ENCODE measurements at places on chromosomes 2 and 18.

GRCh38 chr2:134308474-134309385, 54.9 kb downstream of the MGAT5 start:
- DNase-seq = no peak

DNA sequence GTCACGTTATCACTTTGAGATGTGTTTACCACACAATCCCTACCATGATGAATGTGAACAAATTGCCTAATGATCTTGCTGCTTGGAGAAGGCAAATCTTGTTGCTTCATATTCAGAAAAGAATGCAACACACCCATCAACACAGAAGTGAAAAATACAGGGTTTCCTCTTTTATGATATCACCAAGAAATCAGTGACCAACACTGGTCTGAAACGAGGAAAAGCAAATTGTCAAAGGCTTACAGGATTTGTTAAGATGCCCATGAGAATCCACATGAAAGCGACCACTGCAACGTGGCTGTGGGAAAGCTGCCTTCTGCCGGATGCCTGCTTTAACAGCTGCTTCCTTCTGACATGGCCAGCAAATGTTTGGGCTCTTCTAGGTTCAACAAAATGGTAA, 397.6 kb upstream of the LRATD1 start:
- no peak for DNase-seq

DNA sequence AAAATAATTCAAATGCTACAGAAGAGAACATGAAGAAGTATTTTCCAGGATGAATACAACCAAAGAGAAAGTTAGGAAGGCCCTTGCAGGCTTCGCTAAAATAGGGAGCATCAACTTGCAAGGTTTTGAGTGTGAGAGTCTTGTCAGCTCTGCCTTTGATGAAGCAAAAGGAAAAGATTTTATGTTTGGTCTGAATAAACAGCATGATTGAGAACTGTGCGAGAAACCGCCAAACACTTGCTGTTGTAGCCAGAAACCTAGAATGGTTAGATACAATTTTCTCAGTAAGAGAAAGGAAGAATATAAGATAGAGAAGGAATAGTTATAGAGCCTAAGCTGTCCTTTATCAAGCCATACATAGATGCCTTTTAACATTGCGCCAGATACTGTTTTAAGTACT, 163.6 kb downstream of the L3MBTL4 start:
- DNase-seq = no peak

GRCh38 chr2:33421820-33422219, 54.6 kb upstream of the RASGRP3 start:
- no peak for DNase-seq

DNA sequence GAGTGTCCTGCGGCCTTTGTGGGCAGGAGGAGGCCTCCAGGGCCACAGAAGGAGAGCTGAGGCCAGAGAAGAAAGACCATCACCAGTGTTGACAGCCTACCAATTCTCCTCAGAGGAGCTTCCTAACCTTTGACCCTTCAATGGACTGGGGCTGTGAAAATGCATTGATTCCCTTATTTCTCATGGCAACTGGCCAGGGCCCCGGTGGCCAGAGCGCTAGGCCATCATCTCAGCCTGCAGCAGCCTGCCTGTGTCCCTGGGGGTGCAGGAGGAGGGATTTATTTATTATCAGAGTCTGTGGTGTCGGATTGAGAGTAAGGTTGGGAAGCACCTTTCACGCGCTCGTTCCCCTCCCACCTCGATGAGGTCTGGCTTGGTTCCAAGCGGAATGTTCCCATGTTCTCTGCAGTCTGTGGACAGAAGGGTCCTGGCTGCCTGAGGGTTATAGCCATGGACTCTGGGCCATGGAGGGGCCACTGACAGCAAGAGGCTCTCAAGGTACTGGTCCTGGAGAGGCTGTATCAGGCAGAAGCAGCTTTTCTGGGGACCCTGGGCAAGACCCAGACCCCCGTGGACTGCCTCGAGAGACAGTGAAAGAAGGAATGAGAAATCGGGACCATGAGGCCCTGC, 53.8 kb downstream of the CYP27C1 start:
- DNase-seq = no peak

DNA sequence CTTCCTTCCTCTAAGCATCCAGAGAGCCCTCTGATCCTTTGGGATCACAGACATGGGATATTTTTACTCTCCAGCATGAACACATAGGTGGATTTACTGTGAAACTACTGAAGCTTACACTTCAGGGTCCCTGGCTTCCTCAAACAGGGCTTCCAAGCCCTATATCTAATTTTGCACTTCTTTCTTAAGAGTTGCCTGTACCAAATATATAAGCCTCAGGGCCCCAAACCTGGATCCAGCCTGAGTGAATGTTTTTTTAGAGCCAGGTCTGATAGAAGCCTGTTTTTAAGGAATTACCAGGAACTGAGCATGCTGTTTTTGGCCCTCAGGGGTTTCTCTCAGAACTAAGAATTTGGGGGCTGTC, 13.2 kb upstream of the KCMF1 start:
- no peak for DNase-seq

GRCh38 chr18:8732442-8733360, 27.3 kb downstream of the MTCL1 start:
- no peak for DNase-seq

DNA sequence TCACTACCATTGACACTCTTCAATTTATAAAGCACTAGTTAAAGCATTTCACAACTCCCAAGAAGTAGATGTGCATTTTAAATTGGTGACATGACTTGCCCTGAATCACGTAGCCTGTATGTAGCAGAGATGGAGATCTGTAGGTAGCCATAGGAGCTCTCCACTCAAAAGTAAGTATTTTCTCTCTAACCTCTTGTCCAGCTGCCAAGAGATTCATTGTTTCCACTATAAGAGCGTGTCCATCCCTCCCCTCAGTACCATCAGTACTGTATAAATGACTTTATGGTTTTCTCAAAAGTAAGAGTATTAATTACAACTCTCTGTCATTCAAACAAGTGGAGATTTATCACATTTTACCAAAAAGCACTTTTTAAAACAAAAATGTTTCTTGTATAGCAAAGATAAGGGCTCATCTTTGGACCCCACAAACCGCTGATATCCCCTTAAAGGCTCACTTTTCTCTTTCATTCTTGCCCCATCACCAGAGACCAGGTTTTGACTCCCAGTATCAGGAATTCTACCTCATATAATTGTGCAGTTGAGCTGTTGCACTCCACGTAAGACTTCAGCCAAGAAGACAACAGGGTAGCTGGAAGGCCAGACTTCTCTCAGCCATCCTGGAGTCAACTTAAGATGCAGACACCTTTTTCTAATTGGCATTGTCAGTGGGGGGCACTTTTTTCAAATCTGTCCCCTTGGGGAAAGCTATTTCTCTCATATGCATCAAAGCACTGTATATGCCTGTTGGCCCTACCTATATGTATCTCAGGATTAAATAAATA, 78.0 kb upstream of the GALNT5 start:
- peak; percentile 28 for DNase-seq

DNA sequence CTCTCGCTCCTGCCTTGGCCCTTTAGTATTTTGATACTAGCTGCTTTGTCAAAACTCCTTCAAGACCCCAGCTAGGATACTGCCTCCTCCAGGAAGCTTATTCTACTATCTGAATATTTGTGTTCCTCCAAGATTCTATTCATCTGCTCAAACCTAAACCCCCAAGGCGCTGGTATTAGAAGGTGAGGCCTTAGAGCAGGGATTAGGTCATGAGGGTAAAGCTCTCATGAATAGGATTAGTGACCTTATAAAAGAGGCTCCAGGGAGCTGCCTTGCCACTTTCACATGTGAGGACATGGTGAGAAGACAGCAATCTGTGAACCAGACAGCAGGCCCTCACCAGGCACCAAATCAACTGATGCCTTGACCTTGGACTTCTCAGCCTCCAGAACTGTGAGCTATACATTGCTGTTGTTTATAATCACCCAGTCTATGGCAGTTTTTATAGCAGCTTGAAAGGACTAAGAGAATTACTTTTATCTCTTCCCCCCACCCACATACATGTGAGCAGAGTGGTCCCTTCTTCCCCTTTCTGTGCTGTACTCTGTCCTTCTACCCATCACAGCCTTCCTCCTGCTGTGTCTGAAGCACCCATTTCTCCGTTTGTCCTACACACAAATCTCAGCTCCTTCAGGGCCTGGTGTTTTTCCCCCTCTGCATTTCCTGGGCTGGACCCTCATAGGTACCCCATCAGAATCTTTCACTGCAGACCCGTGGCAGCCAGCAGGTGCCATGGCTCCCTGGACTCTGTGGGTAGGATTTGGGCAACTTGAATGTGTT, 54.5 kb downstream of the HS1BP3 start:
- DNase-seq = no peak

DNA sequence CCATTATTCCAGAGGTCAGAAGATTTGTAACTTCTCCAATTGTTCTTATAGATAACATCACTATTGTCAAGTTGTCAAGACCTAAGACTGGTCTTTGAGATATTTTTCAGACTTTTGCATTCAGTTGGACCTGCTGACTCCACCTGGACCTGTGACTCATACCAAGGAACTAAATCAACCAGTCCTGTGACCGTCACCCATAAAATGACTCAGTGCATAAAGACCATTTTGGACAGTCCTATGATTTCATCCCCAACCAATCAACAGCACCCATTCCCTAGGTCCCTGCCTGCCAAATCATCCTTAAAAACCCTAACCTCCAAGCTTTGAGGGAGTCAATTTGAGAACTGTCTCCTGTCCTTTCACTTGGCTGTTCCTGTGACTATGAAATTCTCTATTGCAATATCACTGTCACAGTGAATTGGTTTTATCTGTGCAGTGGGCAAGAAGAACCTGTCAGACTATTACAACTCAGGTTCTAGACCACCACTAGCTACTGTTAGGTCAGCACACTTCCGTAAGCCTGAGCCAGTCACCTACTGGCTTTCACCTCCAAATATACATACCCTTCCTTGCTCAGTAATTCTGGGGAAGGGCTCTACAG, 17.1 kb downstream of the DPP4 start:
- no peak for DNase-seq

DNA sequence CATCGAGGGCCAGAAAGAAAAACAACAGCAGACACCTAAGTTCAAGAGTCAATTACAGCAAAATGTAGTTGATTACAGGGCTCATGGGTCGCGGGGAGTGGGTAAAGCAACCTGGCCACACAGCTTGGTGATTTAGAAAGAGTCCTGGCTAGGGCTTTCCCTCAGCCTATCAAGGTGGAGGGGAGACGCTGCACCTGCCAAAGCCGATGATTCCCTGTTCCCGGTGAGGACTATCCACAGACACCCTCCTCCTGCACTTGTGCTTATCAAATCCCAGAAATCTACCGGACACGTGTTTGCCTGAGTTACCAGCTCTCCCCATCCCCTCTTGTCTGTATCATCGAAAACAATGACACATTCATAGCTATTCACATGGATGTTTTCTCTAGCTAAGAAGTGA, 7.0 kb upstream of the SOX11 start:
- DNase-seq = no peak

DNA sequence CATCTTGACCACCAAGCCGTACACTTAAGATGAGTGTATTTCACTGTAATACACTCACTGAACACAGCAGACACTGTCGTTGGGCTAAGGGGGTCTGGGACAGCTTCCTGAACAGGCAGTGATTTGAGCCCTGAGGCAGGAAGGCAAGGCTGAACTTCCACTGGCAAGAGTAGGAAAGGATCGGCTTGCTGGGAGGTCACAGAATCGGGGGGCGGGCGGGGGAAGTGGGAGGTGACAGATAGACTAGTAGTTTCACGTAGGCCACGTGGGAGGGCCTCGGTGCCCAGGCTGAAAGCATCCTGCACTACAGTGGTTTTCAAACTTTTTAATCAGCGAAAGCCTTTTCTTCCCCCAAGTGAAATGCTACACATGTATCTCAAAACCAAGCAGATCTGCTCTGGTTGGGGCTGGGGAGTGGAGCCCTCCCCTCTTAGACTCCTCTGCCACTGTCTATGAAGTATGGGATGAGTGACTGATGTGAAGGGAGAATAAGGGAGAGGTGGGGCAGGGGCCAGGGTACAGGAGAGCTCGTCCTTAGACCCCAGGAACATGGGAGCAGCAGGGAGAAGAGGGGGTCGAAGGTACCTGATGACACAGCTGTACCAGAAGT, 8.6 kb downstream of the PARD6G start:
- DNase-seq = no peak

GRCh38 chr2:105379741-105380186, 19.1 kb downstream of the FHL2 start:
- DNase-seq = no peak

DNA sequence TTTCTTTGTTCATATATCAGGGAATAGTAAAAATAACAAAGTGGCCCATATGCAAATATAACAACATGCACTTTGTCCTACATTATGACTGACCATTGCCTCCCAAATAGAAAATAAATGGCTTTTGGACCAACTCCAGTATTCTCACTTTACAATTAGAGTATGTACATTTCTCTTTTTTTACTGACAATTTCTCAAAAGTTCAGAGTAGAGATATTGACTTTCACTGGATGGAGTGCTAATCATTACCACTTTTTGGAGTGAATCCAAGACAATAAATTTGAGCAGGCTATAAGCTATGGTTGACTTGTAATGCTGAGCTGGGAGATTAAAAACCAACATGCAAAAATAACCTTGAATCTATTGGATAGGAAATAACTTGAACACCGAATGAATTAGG, 987.4 kb downstream of the SUCLG1 start:
- no peak for DNase-seq

DNA sequence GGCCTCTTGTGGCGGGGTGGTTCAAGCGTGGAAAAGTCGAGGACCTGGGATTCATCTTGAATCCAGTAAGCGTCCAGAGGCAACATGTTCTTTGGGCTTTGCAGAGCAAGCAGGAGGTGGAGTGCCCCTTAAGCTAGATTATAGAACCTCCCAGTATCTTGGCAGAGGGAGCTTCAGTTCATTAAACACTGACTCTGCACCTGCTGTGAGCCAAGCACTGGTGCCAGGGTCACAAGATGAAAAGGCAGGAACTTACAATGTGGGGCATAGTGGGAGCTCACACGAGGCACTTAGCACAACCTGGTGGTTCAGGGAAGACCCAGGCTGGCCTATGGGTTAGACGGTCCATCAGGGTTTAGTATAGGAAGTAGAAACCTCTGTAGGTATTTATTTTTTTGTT, 7.4 kb upstream of the FZD5 start:
- no peak for DNase-seq

- no peak for DNase-seq
These were observed 21.2 kb downstream of the ATIC start for GRCh38 chr2:215332872-215333595.

- DNase-seq = no peak
These were observed at the start of gene FBXO36 for GRCh38 chr2:229922449-229923386. TSS of gene FBXO36 (plus strand) at chr2:229922503. CDS start at chr2:229922514, 11 bp downstream.

- DNase-seq = no peak
These were observed 249.4 kb downstream of the GRB14 start for GRCh38 chr2:164371916-164372315.
